Right ventricle myocardium inferior (tissue), 1 donor: ENCODE measurements at places on chromosomes 3 and 15.

DNA sequence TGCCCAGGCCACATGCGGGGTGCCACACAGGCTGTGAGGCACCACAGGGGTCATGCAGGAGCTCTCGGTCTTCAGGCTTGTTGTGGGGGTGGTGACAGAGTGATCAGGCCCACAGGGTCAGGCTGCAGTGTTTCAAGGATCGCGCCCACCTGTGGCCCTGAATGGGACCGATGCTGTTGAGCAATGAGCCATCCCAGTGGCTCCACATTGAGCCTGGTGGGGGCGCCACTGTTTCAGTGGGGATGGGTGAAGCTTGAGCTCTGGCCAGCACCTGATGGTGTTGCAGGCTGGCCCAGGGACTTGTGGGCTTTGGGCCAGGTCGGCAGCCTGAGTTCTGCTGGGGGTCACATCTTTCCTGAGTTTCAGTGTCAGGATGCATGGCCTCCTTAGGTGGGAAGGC is 230.1 kb downstream of the UBE3A start:
- no peak for DNase-seq

DNA sequence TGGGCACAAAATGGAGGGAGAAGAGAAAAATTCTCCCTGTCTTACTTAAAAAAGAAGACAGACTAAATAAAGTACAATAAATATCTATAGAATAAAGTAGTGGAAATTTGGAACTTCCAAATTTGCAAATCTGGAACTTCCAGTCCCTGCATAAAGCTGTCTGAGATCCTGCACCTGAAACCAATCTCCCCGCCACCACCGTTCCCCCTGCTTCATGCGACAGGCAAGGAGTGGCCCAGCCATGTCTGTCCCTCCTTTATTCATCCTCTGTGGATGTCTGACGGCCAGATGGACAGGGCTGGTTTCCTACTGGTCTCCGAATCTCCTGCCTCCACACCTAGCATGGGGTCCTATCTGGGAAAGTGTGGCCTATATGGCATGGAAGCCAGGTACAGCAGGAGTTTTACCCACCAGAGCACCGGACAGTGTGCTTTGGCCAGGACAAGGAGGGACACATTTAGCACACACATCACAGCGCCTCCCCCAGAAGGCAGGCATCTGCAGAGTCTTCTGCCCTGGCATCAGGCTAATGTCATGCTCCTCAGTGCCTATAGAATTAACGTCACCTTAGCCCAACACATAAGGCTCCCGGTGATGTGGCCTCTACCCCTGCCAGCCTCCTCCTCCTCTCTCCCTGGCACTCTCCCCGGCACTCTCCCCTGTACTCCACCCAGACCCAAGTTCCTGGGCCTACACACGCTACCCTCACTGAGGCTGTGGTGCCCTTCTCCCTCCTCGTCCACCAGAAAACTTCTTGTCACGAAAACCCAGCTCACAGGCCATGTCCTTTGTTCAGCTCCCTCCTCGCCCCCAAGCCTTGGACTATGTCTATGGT is 170.8 kb downstream of the XXYLT1 start:
- no peak for DNase-seq

DNA sequence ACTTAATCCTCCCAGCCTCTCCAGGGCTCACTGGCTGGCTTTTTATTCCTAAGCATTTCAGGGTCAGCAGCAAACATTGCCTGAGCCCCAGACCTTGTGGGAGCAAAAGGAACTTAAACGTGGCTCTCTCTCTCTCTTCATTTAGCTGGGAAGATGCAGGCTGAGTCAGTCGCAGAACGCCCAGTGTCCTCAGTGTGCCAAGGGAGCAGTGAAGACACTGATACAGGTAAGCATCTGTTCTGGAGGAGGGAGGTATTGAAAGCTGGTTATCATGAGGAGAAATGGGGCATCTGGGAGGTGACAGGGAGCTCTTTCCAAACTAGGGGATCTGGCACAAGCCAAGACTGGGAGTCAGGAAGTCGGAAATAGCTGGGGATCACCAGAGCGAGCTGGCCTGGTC is 4.3 kb downstream of the RHOV start:
- DNase-seq = no peak

GRCh38 chr15:49287481-49287880 is 117.4 kb downstream of the GALK2 start:
- DNase-seq = no peak

GRCh38 chr3:139088462-139089324 is 44.0 kb upstream of the PRR23C start:
- no peak for DNase-seq
